Heart left ventricle (tissue), 16 donors: ENCODE measurements at places on chromosomes 5 and 9. TPM values are rescaled to one million over a fixed set of nuclear protein-coding genes. Genes with fewer than 3 reads are reported as not detected.

Gene DDX4
- total RNA-seq = not detected

Gene PPP2R2B
- total RNA-seq = 0.12 TPM

Gene FCN2
- not detected for total RNA-seq

Gene GFI1B
- 0.32 TPM for total RNA-seq

Gene NMUR2
- not detected for total RNA-seq

Gene PGGT1B
- 36.8 TPM for total RNA-seq

Gene IFNA2
- total RNA-seq = not detected

Gene PRSS3
- total RNA-seq = not detected

Gene IL4
- not detected for total RNA-seq

Gene BTNL9
- total RNA-seq = 34.9 TPM

Gene SLC22A5
- total RNA-seq = 36.7 TPM
